ENCODE measurements at places on chromosomes 3 and 15.

DNA sequence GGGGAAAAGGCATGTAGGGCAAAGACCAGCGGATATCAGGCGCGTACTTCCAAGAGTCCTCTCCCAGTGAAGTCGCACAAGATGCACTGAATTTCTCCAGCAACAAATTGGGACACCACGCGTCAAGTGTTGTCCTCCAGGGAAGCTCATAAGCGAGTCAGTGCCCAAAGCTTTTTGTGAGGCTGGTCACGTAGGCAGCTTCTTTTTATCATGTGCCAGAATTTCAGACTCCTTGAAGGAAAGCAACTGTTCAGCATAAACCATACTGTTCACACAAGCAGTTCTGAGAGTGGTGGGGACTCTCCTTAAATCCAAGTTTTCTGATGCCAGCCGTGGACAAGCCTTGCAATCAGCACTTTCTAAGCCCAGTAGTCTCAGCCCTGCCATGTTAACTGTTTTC is 10.1 kb upstream of the FSTL1 start:
- no peak for DNase-seq

DNA sequence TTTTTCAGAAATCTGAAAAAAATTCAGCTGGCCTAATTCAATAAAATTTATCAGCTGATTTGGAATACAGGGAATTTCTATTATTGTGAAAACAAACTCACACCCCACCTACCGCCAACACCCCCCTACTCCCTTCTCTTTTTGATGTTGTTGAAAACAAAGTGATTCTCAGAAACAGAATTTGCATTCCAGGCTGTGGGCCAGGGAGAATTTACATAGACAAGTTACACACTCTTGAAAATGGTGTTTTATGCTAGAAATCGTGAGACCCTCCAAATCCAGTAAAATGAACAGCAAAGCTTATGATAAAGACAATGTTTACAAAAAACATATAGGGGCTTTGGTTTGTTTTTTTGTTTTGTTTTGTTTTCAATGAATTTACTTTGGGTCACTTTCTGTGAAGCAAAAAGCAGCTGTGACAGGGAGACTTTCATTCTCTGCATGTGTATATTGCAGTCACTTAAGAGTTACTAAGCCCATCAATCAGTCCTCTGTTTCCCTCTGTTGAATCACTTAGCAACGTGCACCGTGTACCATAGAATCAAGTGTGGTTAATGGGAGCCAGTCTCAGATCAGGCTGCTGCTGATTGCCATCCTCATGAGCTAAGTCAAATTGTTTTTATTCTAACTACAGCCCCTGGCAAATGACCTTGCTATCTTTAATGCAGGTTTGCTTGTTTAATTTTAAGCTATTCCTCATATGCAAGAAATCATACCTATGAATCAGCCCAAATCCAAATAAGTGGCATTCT is 159.8 kb downstream of the ALCAM start:
- DNase-seq, result no peak

- DNase-seq, result no peak
Observed at GRCh38 chr3:179150610-179151009, 2.5 kb downstream of the PIK3CA start.

GRCh38 chr15:43941555-43941954 is 114.8 kb downstream of the WDR76 start:
- DNase-seq, result no peak

DNA sequence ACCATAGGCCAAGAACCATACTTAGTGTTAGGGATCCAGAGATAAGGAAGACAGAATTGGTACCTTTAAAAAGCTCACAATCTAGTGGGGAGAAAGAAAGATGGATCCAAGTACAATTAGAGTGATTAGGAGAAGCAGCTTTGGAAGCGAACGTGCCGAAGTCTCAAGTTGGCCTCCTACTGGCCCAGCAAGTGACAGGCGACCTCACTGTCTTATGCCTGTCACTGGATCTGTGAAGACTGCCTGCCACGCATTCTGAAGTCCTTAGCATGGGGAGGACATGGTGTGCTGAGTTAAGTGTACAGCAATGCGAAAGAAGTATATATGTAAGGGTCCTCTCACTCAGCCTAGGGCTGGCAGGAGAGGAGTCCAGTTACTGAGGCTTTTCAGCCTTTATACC is 141.0 kb downstream of the GABRB3 start:
- no peak for DNase-seq

DNA sequence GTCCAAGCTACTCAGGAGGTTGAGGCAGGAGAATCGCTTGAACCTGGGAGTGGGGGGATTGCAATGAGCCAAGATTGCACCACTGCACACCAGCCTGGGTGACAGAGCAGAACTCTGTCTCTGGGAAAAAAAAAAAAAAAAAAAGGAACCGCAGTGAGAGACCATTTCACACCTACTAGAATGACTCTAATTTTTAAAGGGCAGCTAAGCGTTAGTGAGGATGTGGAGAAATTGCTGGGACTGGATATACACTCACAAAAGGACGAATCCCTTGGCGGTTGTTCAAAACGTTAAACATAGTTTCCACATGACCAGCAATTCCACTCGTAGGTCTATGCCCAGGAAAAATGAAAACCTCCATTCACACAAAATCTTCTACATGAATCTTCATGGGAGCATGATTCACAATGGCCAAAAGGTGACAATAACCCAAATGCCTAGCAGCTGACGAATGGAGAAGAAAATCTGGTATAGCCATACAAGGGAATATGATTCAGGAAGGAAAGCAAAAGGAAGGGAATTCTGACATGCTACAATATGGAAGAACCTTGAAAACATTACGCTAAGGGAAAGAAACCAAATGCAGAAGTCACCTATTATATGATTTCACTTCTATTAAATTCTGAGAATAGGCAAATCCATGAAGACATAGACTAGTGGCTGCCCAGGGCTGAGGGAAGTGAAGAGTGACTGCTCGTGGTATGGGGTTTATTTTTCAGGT is 127.0 kb downstream of the CHSY1 start:
- peak; percentile 19 for DNase-seq

GRCh38 chr3:14935592-14936345 is 11.6 kb upstream of the NR2C2 start:
- DNase-seq, result no peak

GRCh38 chr3:9384141-9384828 is 13.1 kb upstream of the SETD5 start:
- DNase-seq, result no peak

GRCh38 chr3:18113417-18113816 is 311.7 kb downstream of the SATB1 start:
- no peak for DNase-seq

DNA sequence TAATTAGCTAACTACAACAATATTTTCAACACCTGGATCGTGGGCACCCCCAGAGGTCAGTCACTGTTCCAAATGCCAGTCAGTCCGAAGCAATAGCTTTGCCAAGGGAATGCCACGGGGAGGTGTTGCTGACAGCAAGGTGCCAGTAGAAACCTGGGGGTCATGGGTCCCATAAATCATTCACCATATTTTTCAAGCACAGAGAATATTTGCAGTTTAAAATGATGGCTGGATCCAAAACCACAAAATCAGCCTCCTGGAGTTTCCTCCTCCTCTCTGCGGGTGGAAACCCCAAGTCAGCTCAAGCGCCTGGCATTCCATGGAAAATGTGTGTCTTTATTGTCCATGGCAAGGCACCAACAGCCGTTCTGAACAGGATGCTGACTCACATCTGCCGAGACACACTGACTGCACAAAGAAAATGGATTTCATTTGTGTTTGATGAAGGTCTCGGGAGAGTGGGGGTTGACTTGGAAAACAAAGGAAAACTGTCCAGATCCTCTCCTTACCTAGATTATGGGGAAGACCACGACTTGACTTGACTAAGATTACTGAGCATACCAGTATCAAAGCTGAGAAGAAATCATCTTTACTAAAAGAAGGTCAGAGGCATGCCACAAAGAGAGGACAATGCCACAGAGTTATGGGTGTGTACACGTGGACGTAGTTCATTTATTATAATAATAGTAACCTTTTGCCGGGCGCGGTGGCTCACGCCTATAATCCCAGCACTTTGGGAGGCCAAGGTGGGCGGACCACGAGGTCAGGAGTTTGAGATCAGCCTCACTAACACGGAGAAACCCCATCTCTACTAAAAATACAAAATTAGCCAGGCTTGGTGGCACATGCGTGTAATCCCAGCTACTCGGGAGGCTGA is 26.4 kb downstream of the ANXA2 start:
- no peak for DNase-seq

GRCh38 chr15:68691705-68692104 is 112.9 kb downstream of the CORO2B start:
- DNase-seq, result no peak

DNA sequence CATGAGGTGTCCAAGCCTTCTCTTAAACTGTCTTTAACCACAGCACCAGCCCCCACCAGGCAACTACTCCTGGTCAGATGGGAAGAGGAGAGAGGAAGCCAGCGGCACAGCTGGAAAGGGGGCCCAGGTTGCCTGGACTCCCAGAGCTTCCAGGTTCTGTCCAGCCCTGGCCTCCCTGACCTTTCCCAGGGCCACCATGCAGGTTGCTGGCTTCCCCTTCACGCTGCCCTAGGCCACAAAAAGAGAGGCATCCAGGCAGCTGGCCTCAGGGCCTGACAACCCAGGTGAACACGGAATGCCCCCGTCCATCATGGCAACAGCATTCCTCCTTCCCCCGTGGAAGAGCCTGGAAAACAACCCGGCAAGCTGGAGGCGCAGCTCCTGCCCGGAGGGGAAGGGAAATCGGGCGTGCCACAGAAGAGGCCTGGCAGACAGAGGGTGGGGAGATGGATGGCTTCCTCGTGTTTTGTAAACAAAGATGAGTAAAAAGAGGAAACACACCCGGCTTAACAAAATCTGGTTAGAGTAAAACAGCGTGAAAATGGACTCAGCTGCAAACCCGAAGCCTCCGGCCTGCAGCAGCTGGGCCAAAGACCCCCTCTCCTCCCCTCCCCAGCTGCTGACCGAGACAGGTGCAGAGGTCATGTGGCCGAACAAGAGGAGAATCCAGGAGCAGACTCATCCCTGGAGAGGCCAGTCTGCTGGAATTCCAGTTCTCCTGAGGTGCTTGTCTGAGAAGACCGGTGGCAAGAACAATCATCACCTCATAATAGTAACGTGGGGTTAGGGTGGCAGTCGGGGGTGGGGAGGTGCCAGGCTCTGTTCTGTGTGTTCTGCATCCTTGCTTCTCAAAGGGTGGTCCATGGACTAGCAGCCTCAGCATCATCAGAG is 15.5 kb downstream of the BMF start:
- no peak for DNase-seq

- no peak for DNase-seq
Observed at GRCh38 chr3:60391292-60391691, 860.0 kb downstream of the FHIT start.

GRCh38 chr15:95968856-95969255 is 361.6 kb upstream of the NR2F2 start:
- no peak for DNase-seq

DNA sequence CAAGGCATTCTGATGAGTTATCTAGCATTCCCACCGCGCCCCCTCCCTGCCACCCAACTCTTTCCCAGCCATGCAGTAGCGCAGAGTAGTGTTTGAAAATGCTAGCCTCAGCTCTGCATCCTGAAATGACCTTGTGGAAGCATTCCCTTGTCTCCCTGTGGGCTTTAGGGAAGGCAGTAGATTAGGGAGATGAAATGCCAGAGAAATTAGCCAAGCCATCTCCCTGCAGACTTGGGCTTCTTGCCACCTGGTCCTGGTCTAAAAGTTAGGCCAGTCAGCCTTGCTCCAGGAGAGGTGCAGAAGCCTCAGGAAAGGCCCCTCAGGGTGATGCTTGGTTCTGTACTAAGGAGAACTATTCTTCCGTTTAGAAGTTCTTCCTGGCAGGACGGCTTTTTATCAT is 231.2 kb downstream of the CACNA2D3 start:
- DNase-seq, result no peak

DNA sequence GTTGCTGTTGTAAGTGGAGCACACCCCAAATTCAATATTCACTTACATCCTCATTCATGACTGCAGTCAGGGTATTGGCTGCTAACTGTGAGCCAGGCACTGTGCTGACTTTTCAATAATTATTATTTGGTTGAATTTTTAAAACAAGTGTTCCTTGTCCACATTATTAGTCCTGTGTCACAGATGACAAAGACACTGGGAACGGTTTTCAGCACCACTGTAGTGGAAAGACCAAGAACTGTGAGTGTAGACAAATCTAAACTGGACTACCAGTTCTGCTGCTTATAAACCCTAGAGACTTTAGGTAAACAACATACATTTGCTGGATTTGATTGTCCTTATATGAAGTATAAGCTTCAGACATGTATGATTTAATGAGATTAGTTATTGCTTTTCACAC is 197.7 kb upstream of the ROBO2 start:
- DNase-seq, result no peak

DNA sequence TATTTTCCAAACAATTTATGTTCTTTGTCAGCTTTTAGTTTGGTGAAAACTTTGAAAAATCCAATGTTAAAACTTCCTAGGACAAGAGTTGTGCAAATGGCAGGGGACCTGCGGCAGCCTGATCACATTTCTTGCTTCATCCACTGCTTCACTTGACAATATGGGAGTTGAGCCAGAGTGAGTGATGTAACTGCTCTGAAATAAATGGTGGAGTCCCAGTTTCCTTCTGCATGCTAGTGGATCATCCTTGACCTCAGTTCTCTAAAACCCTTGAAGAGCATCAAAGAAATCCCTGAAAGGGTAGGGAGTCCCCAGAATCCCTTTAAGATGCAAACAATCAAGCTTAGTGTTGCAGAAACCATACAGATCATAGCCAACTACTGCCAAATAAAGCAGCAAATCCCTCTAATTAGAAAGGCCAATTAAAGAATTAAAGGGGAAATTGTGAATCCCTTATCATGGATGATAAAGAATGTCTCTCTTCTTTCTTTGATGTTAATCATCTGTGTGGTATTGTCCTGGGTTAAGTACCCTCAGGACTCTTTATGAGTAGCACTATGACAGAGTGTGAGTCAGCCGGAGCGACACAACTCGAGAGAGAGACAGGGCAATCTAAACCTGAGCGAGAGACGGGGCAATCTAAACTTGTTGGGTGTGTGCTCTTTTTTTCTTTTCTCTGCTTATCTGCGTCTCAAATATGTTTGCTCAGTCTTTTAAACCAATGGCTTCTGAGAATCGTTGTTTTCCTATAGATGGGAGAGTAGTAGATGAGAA is 41.8 kb upstream of the GAP43 start:
- no peak for DNase-seq

DNA sequence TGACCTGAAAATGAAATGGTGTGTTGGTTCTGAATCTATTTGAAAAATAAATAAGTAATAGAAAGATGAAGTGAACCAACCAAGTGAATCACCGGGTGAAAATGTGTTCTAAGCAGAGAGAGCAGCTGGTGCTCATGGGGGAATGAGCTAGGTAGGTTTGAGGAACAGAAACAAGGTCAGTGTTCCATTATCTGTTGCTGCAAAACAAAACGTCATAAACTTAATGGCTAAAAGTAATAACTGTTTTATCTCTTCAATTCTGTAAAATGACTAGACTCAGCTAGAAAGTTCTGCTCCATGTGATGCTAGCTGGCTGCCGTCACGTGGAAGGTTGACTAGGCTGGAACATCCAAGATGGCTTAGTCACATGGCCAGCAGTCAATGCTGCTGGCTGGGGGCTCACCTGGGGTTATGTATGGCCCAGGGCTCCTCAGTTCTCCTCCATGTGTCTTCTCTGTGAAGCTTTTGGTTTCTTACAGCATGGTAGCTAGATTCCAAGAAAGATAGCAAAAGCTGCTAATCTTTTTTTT is 13.3 kb upstream of the SH3BP5 start:
- no peak for DNase-seq

- DNase-seq, result no peak
Observed at GRCh38 chr3:100024520-100025303, 89.6 kb downstream of the FILIP1L start.
